ENCODE measurements at places on chromosomes 5 and 9.

DNA sequence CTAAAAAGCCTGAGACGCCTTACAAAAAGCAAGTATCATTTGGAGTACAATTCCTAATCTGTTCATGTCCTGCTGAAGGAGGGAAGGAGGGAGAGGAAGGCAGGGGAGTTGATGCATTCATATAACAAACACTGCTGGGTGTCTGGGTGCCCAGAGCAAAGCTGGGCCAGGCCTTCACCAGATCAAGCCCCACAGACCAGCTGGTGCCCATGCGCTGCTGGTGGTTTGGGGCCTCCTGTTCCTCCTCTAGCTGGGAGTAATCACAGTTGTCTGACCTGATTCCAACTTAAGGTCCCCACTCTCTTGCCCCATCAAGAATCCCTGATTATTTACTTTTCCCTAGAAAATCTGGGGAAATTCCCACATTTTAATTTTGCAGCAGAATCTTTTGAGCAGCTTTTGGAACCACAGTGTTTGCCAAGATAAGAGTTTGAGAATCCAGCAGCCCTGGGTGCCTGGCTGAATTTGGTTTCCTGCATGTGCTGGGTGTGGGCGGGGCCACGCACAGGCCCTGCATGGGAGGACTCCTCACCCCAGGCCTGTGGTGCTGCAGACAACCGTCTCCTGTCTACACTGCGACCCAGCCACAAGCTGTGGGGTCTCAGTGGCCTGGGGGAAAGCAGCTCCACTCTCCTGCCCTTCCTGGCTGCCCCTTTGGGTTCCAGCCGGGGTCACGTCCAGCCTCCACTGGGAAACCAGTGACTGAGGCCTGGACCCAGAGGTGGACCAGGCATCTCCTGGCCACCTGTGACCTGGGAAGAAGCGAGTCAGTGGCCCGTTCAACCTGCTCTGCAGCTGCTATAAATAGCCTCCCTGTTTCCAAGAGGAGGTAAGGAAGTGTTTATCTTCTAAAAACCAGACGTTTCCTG is 47.5 kb downstream of the NEURL1B start:
- DNase-seq, result no peak

- no peak for DNase-seq
Observed at GRCh38 chr5:35012365-35012764, 35.4 kb downstream of the AGXT2 start.

DNA sequence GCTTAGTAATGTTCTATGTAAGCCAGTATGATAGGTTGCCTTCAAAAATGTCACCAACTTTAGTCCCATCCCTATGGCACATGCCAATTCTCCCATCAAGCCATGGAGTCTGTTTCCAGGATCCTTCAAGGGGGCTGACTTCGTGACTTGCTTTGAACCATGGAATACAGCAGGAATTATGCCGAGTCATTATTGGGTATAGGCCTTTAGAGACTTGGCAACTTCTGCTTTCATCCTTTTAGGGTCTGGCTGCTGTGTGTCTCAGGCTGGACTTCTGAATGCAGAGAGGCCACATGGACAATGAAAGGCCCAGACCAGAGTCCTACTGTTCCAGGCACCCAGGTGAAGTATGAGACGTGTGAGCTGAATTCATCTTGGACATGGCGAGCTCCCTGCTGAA is 109.8 kb downstream of the DENND1A start:
- no peak for DNase-seq

- no peak for DNase-seq
Observed at GRCh38 chr9:129053020-129053419, 16.6 kb downstream of the MIGA2 start.

- no peak for DNase-seq
Observed at GRCh38 chr9:95494416-95495371, 22.1 kb downstream of the PTCH1 start.

DNA sequence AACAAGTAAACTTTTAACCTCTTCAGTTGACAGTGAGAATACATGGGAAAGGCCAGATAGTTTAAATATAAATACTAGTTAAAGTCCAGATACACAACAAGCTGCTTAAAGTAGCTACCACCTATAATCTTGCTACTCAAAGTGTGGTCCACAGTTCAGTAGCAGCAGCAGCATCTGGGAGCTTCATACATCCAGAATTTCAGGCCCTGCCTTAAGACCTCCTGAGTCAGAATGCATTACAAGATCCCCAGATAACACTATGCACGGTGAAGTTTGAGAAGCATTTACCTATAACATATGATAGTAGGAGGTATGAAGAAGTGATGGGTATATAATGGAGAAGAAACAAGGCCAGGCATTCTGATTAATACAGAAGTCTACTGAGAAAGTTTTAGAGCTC is 244.5 kb downstream of the EFNA5 start:
- DNase-seq, result no peak

- DNase-seq, result no peak
Observed at GRCh38 chr9:882416-882924, 41.0 kb downstream of the DMRT1 start.

- DNase-seq, result no peak
Observed at GRCh38 chr9:127854184-127854806, at the start of gene ENG. TSS of gene ENG (minus strand) at chr9:127854658. CDS start at chr9:127854355, 303 bp downstream.

DNA sequence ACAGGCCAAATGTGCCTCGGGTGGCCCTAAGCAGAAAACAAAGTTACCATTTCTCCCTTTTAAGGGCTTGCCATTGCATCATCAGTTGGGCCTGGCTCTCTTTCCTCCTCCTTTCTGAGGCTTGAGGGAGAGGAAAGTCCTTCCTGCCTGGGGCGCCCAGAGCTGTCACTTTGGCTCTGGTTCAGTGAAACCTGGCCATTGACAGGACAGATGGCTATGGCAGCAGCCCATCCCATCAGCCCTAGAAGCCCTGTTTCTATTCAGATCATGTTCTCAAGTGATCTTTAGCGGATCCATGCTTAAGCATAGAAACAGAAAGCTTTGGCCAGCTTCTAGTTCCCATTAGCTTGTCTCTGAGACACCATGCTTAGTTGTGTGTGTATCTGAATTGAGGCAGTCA is 293.4 kb downstream of the YTHDC2 start:
- DNase-seq, result peak; percentile 8

Data from fibroblast of skin of left biceps (primary cell).